ENCODE measurements at places on chromosomes 1 and 21.

DNA sequence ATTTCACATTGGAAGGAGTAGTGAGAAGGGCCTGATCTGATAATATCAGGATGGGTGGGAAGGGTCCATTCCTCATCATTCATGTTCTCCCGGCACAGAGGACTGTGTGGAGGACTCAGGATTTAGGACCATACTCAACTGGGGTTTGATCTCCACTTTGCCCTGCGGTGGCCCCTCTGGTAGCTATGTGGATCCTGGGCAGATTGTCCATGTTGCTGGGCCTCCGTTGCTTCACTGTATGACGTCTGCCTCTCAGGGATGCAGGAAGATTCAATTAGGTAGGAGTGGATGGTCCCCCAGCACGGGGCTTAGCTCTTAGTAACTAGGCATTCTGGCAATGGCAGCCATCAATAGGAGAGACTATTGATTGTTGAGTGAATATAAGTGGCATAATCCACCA lies 2.3 kb downstream of the ETS2 start:
- no peak for DNase-seq

DNA sequence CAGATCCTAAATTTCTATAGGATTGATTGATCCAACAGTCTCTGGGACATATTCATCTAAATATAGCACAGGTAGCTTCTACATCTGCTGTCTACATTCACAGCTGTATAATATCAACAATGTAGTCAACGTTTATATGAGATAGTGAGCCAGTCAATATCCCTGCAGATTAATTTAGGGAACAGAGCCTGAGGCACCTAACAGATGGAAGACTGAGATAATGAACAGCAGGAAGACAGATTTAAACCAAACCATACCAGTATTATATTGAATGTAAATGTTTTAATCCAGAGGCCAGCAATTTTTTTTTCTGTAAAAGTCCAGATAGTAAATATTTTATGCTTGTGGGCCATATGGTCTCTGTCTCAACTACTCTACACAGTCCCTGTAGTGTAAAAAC lies 2072.4 kb downstream of the MRPL39 start:
- DNase-seq: no peak

GRCh38 chr1:164256456-164256855 lies 302.5 kb upstream of the PBX1 start:
- DNase-seq: no peak

GRCh38 chr1:171266930-171267329 lies 18.6 kb downstream of the FMO1 start:
- DNase-seq: no peak

DNA sequence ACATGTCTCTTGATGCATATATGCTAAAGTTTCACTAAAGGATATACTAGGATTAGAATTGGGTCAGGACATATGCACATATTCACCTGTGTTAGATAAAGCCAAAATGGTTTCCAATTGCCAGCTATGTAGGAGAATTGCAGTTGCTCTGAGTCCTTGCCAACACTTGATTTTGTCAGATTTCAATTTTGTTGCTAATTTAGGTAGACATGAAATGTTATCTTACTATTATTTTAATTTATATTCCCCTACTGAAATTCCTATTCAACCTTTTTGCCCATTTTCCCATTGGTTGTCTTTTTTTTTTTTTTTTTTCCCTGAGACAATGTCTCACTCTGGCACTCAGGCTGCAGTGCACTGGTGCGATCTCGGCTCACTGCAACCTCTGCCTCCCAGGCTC lies 13.4 kb downstream of the HDAC1 start:
- DNase-seq: no peak

GRCh38 chr1:172449585-172450523 lies 6.0 kb upstream of the PIGC start:
- peak; percentile 22 for DNase-seq

GRCh38 chr1:14142397-14143100 lies 442.6 kb downstream of the PRDM2 start:
- no peak for DNase-seq

DNA sequence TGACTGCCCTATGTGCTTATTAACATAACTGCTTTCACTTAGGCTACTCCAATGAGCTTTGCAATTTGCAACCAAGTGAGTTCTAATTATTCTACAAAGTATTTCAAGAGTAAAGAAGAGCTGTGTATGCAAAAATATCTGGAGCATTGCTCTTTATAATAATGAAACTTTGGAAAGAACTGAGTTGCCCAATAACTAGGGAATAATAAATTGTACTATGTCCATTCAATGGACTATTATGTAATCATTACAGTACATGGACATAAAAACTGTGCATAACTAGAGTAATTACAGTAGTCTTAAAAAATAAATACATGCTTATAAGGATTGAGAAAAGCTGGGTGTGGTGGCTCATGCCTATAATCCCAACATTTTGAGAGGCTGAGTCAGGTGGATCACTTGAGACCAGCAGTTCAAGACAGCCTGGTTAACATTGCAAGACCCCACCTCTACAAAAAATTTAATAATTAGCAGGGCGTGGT lies 70.3 kb upstream of the JAK1 start:
- no peak for DNase-seq

GRCh38 chr1:9397997-9398526 lies 105.4 kb downstream of the SPSB1 start:
- no peak for DNase-seq

- no peak for DNase-seq
Measured at GRCh38 chr1:237568955-237569354, 321.8 kb downstream of the ZP4 start.

GRCh38 chr21:16088056-16088455 lies 358.3 kb downstream of the USP25 start:
- DNase-seq: no peak

DNA sequence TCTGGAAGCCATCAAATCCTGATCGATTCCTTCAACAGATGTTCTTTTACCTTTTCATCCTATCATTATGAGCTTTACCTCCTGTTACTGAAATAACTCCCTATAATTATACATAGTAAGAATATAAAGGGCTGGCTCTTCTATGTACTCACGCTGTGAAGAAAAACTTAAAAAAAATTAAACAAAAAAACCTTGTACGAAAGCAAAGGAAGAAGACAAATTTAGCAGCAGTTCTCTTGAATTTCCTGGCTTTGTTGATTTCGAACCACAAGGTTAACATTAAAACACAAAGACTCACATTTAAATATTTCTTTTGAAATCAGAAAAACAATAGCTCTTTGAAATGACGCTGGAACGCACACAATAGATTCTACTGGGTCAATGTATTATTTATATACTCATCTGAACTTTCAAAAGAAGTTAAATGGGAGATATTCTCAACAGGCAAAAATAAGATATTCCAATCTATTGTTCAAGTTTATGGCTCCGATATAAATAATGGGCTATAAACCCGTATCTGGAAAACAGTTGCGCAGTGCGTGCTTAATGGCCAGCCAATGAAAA lies 13.6 kb upstream of the SPEN start:
- DNase-seq: no peak

DNA sequence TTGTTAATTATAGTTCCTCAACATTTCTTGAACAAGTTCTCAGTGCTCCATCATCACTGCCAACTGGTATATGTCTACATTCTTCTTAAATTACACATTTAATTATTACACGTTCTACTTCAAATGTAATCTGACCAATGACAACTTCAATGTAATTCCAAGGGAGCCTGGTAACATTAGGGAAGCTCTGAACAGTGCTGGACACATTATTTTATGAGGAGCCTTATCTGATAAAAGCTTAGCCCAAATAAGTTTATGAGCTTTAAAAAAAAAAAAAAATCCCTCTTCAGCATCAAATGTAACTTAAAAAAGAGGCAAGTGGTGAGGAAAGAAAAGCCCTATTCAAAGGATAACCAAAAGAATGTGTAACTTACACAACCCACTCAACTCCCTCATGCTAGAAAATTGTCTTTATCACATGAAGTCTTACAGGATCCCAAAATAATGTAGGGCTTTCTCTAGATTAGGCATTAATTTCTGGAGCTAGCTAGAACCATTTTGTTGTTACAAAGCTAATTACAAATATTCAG lies 35.2 kb upstream of the ABCA4 start:
- no peak for DNase-seq

- no peak for DNase-seq
Measured at GRCh38 chr1:232876506-232877364, 71.5 kb downstream of the MAP10 start.

GRCh38 chr21:38384675-38385426 lies 113.4 kb downstream of the ERG start:
- DNase-seq: peak; percentile 4

- no peak for DNase-seq
Measured at GRCh38 chr1:181493166-181493565, 9.8 kb downstream of the CACNA1E start.

Measured in gastrocnemius medialis (tissue), 4 donors.